NCI-H524 (cell line): ENCODE measurements at places on chromosomes 11 and 22.
A peak's percentile ranks its signal among the peaks of the same experiment; 100 is the strongest.

- DNase-seq, result no peak
Observed at GRCh38 chr11:74417379-74417804, 19.2 kb upstream of the PGM2L1 start.

- DNase-seq, result no peak
Observed at GRCh38 chr11:118530180-118530682, 761 bp upstream of the TMEM25 start.

GRCh38 chr11:107408762-107409211 lies 48.8 kb downstream of the CWF19L2 start:
- no peak for DNase-seq

GRCh38 chr11:11230802-11231562 lies 122.1 kb downstream of the CSNK2A3 start:
- DNase-seq, result no peak

DNA sequence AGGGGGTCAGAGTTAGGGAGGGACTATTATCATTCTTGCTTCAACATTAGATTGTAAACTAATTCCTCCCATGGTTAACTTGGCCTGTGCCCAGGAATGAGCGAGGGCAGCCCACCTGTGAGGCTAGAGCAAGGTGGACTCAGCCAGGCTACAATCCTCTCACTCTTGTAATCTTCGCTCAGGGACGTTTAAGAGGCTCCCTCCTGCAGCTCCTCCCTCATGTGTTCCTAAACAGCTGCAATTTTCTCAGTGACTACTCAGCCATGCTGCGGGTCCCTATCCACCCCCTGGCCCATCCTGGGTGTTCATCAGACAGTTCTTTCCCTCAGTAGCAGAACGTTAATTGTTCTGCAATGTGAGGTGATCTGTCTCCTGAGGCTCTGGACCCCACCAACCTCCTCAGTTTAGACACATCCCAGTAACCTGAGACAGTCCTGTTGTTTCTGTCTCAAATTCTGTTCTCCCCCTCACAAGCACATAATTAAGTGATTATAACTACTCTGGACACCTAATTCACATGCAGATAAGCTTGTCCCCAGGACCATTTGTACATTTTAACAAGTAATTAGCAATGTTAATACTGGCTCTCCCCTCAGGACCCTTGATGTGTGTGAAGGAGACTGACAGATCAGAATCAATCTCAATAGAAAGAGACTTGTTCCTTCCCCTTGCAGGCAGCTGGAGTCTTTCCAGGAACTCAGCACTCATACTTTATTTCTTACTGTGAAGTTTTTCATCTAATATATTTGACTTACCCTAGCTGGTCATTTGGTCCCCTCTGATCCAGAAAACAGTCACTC lies 337.2 kb upstream of the B3GAT1 start:
- peak; percentile 50 for DNase-seq
